ENCODE measurements at places on chromosomes 5 and 9. TPM values are rescaled to one million over a fixed set of nuclear protein-coding genes. Genes with fewer than 3 reads are reported as not detected.

Gene TRIM14
- total RNA-seq = 4.4 TPM

Gene IL33
- 25.2 TPM for total RNA-seq

Gene ARSI
- total RNA-seq = 23.5 TPM

Gene SPINK13
- not detected for total RNA-seq

Gene C5
- 10.0 TPM for total RNA-seq

Measured in camera-type eye (tissue), 1 donor.